ENCODE measurements at places on chromosomes 7 and 10. TPM values are rescaled to one million over a fixed set of nuclear protein-coding genes. Genes with fewer than 3 reads are reported as not detected.

- H3K27ac ChIP-seq = no peak overlapping the region
- no peaks in the 10 kb centered on the region for H3K36me3 ChIP-seq
- H3K27me3 ChIP-seq = no peaks in the 10 kb centered on the region
- H3K4me1 ChIP-seq = no peaks in the 10 kb centered on the region
Measured at GRCh38 chr10:11462071-11462470, 149.4 kb downstream of the USP6NL start.

GRCh38 chr10:663831-664251 lies 25.6 kb downstream of the DIP2C start:
- H3K27ac ChIP-seq = no peak overlapping the region
- no peaks in the 10 kb centered on the region for H3K27me3 ChIP-seq
- H3K36me3 ChIP-seq = no peaks in the 10 kb centered on the region
- H3K4me1 ChIP-seq = no peaks in the 10 kb centered on the region

DNA sequence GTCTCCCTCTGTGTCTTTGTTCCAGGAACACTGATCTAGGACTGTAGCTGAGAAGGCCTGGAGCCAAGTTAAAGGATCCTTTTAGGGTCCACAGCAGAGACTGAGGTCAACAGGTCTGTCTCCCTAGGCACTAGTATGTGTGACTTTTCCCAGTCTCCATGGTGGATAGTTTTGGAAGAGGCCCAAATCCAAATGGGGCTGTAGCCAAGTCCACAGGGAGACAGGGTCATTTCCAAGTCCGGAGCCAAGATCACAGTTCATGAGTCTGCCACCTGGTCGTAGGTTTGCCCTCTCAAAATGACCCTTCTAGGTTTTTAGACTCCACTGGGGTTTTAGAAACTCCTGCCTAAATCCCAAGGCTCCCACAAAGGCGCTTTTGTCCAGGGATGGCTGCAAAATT lies 16.8 kb downstream of the ZNF277 start:
- H3K27me3 ChIP-seq = no peaks in the 10 kb centered on the region
- no peak overlapping the region for H3K27ac ChIP-seq
- no peaks in the 10 kb centered on the region for H3K4me1 ChIP-seq

DNA sequence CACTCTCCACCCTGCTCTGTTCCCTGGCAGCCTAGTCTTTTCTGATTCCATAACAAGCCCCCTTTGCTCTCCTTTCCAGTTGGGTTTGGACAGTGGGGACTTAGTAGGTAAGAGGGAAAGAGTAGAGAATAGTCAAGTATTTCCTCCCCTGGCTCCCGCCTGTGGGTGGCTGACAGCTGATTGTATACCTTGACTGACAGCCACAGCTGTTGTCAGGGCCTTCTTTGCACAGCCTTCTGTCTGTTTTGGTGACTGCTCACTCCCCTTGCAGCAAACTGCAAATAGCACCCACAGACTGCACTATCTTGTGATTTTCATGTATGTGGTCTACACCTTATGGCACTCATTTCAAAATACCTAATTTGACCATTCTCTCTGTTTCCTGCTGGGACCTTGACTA lies 486.3 kb downstream of the ACTR3B start:
- no peak overlapping the region for H3K4me3 ChIP-seq
- H3K27me3 ChIP-seq = no peaks in the 10 kb centered on the region
- no peak for DNase-seq
- no peaks in the 10 kb centered on the region for H3K4me1 ChIP-seq
- no peaks in the 10 kb centered on the region for H3K36me3 ChIP-seq

DNA sequence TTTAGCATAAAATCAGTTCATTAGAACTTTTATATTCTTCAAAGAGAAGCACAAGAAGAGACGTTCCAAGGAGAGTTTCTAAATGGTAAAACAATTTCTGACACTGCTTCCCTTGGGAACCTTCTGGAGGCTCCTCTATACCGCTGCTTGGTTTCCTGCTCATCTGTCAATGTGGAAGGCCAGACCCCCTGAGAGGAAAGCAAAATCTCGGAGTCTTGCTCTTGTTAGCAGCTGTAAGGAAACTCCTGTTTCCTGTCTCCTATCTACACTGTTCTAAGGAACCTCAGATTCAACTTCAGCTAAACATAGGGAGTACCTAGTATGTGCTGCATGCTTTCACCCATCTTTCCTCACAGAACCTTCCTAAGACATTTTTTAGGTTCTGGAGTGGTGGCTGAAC lies 322.2 kb downstream of the BMPER start:
- DNase-seq = no peak
- H3K36me3 ChIP-seq = no peaks in the 10 kb centered on the region
- H3K27me3 ChIP-seq = no peaks in the 10 kb centered on the region
- H3K4me1 ChIP-seq = no peaks in the 10 kb centered on the region
- H3K27ac ChIP-seq = no peak overlapping the region
- no peak overlapping the region for H3K4me3 ChIP-seq

DNA sequence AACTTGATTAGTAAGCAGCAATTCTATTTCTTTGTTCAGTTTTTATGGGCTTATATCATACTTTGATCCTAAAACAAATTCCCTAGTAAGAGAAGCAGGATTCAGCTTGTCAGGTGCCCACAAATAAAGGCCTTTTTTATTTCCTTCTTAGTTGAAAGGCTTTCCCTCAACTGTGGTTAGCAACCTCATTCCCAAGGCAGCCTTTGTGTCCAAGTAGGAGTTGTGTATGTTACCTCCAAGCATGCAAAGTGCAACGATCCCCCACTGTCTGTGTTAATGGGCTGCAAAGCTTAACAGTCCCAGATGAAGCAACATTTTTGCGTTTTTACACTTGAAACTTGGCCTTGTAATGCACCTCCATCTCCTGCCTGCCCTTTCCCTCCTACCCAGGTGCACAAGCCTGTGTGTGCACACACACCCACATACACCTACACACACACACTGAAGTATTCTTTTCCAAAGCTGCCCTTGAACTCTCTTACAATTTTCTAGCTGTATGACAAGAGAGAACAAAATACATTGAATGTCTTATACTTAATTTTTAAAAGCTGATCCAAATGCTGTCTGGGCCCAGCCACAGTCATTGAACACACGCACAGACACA lies 278.2 kb downstream of the SNX13 start:
- no peak overlapping the region for H3K27ac ChIP-seq
- H3K4me3 ChIP-seq = no peak overlapping the region
- H3K36me3 ChIP-seq = no peaks in the 10 kb centered on the region

GRCh38 chr7:97246317-97246716 lies 128.8 kb downstream of the SDHAF3 start:
- H3K4me1 ChIP-seq = no peaks in the 10 kb centered on the region
- H3K27me3 ChIP-seq = no peaks in the 10 kb centered on the region
- H3K36me3 ChIP-seq = no peaks in the 10 kb centered on the region
- no peak overlapping the region for H3K27ac ChIP-seq

GRCh38 chr7:46739518-46740234 lies 818.6 kb upstream of the IGFBP3 start:
- no peak overlapping the region for H3K27ac ChIP-seq
- DNase-seq = no peak
- H3K4me1 ChIP-seq = no peaks in the 10 kb centered on the region
- H3K27me3 ChIP-seq = no peaks in the 10 kb centered on the region
- H3K36me3 ChIP-seq = no peaks in the 10 kb centered on the region
- H3K4me3 ChIP-seq = no peak overlapping the region

- DNase-seq = no peak
- no peak overlapping the region for H3K27ac ChIP-seq
- H3K27me3 ChIP-seq = no peaks in the 10 kb centered on the region
- H3K4me3 ChIP-seq = no peak overlapping the region
- peaks cover 48% of the 10 kb centered on the region for H3K36me3 ChIP-seq
Measured at GRCh38 chr7:149293946-149294633, 32.1 kb downstream of the ZNF783 start.

OGDHL gene
- total RNA-seq = not detected

CUZD1 gene
- 2.9 TPM for total RNA-seq

VPS41 gene
- total RNA-seq = 64.5 TPM

EEF1AKMT2 gene
- 11.5 TPM for total RNA-seq

GSTO2 gene
- total RNA-seq = 2.5 TPM

CRTAC1 gene
- total RNA-seq = not detected

RTKN2 gene
- 2.3 TPM for total RNA-seq

LOXL4 gene
- total RNA-seq = not detected

SPOCK2 gene
- 312 TPM for total RNA-seq

BTBD16 gene
- not detected for total RNA-seq

CYP3A4 gene
- not detected for total RNA-seq
